ENCODE measurements at places on chromosomes 5 and 9. TPM values are rescaled to one million over a fixed set of nuclear protein-coding genes. Genes with fewer than 3 reads are reported as not detected.
A peak's percentile ranks its signal among the peaks of the same experiment; 100 is the strongest.

The ROR2 gene
- total RNA-seq: 10.2 TPM

- DNase-seq: no peak
These were observed 56.6 kb upstream of the MOCS2 start for GRCh38 chr5:53166183-53166495.

DNA sequence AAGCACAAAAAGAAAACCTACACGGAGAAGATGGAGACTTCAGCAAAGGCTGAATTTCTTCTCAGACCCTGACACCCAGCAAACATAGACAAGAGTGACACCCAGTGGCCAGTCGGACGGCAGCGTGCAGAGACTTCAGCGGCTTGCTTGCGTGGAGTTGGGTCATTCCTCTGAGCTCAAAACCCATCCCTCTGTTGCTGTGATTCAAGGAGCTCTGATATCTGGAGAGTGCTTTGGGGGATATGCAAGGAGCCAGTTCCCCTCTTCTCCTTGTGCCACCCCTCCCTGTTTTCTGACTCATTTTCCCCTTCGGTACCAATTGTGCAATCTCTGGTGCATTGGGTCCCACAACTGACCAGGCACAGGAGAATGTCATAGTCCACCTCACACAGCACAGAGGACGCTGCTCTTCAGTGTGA, 27.5 kb downstream of the SH3TC2 start:
- peak; percentile 67 for DNase-seq

DNA sequence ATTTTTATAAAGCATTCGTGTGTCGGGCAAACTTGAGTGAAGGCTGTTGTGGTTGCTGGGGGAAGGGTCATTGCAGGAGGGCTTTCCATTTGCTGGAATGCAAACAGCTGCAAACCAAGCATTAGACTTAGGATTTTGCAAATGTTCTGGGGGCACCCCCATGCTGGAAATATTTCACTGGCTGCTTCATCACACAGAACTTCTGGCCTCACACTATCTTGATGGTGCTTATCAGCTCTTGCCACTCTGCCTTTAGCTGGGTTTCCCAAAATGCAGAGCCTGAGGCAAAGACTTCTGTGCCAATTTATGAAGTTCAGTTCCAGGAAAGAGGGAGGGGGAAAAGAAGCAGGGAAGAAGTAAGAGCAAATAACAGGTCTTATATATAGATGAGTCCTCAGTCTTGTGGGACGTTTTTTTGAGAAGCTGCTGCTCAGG, 8.6 kb upstream of the COL15A1 start:
- DNase-seq: no peak

- no peak for DNase-seq
These were observed 84.5 kb downstream of the PCSK1 start for GRCh38 chr5:96348536-96348935.

- DNase-seq: peak; percentile 39
These were observed 87.4 kb downstream of the LMX1B start for GRCh38 chr9:126700903-126701812.

The IGFBPL1 gene
- total RNA-seq: not detected

DNA sequence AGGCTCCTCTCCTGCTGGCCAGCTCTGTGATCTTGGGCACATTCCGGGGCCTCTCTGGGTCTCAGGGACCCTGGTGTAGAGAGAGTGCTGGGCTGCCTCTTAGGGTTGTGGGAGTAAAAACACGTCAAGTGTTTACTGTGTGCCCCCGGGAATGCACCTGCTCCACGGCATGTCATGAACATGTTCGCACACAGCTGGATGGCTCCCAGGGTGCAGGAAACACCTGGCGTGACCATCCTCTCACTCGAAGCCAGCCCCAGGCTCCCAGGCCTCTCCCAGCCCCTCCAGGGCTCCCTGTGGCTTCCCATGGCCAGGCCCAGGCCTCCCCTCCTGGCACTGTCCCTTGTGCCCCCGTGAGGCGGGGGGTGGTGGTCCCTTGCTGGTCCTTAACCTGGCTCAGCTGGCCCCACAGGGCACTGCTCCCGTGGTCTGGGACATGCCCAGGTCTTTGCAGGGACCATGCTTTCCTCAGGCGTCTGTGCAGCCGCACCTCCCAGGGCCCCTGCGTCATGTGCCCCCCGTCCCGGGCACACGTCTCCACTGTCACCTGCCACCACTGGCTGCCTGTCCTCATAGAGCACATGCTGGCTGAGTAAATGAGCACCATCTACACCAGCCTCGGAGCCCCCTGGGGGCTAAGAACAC, 44.9 kb downstream of the SLC6A3 start:
- DNase-seq: no peak

The TNC gene
- total RNA-seq: 44.6 TPM

DNA sequence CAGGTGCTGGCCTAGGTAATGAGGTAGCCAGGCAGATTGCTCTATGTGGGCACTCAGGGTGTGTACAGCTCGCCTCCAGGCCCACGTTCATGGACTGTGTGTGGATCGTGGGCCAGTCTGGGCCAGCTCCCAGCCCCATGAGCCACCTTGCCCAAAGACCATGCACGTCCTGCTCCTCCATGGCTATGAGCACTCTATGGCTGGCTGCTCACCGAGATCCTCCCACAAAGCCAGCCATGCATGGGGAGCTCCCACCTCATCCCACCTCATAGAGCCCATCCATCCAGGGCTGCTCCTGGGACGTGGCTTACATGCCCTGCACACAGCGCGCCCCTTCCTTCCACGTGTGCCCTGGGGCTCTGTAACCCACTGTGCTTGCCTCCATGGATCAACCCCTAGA, 262.5 kb upstream of the IRX1 start:
- DNase-seq: no peak

The RASGEF1C gene
- total RNA-seq: not detected

The LMX1B gene
- total RNA-seq: 9.2 TPM

- no peak for DNase-seq
These were observed 369.6 kb upstream of the GRAMD2B start for GRCh38 chr5:126053630-126054029.

GRCh38 chr5:65459995-65460394, 21.7 kb downstream of the ADAMTS6 start:
- no peak for DNase-seq

DNA sequence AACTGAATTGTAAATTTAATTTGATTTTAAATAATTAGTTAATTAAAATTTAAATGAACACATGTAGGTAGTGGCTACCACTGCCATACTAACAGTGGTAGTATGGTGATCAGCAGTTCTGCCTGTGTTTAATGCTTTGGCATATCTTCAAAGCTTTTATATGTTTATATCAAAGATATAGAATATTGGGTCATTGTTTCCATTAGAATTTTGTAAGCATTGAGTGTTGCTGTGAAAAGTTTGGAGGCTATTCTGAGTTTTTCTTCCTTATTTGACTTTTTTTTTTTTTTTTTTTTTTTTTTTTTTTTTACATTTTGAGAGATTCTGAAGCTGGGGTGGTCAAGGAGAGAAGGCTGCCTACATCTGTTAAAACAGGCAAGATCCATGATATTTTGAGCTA, 134.2 kb downstream of the SPATA31D1 start:
- no peak for DNase-seq

DNA sequence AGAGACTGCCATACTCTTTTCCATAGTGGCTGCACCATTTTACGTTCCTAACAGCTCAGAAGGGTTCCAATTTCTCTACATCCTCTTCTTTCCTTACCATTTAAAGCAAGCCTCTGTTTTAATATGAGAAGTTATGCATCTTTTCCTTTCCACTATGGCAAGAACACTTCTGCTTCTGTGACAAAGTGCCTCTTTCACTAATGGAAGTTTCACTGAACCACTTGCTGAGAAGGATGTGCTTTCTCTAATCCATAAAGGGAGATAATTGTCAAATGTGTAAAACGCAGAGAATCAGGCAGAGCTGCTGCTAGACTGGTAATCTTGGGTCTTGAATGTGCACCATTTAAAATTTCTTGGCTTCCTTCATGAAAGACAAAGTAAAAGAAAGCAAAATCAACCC, 131.6 kb downstream of the PJA2 start:
- no peak for DNase-seq

DNA sequence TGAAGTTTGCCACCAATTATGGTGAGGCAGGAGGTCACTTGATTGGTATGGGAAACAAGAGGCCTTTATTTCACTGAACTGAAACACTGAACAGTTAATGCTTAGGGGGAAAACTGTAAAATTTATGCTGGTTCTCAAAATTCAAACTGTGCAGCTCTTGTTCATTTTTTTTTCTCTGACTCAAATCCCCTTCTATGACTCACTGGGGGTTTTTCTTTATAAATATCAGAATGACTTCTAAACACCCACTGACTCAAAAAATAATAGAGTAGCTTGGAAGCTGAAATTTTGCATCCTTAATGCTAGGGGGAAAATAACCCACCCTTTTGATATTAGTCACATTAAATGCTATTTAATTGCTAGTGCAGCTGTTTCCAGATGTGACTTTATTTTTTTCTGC, 24.1 kb upstream of the OTP start:
- no peak for DNase-seq

GRCh38 chr9:109270441-109270840, 50.4 kb downstream of the EPB41L4B start:
- no peak for DNase-seq

- no peak for DNase-seq
These were observed 18.4 kb downstream of the URM1 start for GRCh38 chr9:128389395-128390149.

- no peak for DNase-seq
These were observed 60.2 kb downstream of the MLLT3 start for GRCh38 chr9:20562051-20562450.

The FIBCD1 gene
- 0.44 TPM for total RNA-seq

The SEMA4D gene
- 24.6 TPM for total RNA-seq

The SIMC1 gene
- 7.7 TPM for total RNA-seq

GRCh38 chr9:131181091-131181681, 55.8 kb downstream of the NUP214 start:
- no peak for DNase-seq

The DIRAS2 gene
- total RNA-seq: 1.2 TPM

DNA sequence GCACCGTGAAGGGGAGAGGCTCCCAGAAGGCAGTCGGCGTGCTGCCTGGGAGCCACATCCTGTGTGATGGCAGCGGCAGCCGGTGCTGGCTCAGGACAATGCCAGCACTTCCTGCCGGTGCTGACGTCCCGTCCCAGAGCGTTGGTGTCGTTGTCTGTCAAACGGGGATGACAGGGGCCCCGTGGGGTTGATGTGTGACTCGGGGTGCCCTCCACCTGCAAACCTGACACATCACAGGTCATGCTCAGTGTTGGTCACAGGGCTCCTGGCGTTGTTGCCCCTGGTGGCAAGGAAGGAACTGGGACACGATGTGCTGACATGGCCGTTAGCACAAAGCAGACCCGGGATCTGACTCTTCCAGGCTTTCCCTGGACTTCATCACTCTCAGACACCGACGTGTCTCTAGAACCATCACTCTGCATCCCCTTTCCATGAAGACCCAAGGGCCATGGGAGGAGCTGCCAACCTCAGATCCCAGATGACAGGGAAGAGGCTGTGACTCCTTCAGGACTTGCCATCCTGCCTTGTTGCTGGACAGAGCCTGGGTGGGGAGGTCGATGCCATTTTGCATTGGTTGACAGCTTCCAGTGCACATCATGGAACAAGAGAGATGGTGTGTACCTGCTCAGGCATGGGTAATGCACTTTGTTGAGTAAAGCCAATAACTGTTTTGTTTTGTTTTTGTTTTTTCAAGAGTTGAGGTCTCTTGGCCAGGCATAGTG, 21.5 kb downstream of the PLPP7 start:
- no peak for DNase-seq

GRCh38 chr5:52771343-52772039, 16.2 kb upstream of the ITGA1 start:
- no peak for DNase-seq

- DNase-seq: no peak
These were observed 15.7 kb downstream of the PNPLA7 start for GRCh38 chr9:137534256-137535119.

DNA sequence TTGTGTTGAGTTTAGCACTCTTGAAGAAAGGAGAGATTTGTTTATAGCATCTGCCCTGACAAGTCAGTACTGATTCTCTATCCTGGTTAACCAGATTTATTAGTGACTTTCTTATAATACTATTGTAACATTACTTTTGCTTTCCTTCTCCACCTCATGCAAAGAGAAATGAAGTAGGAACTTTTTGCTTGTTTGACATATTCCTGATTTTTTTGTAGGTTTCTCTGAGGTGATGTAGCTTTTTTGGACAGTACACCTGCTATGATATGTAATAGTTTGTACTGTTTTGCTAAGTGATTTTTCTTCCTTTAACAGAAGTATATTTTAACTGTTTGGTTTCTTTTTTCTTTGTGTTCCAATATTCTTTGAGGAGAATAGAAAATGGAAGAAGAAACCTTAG, 117.7 kb downstream of the ZCCHC7 start:
- no peak for DNase-seq

The EHMT1 gene
- 63.7 TPM for total RNA-seq

The SOX30 gene
- not detected for total RNA-seq

The ODF2 gene
- total RNA-seq: 23.1 TPM

GRCh38 chr9:71637926-71638325, 130.4 kb downstream of the CEMIP2 start:
- no peak for DNase-seq

GRCh38 chr5:69217548-69218526, 16.8 kb upstream of the CDK7 start:
- peak; percentile 96 for DNase-seq

- no peak for DNase-seq
These were observed 108.5 kb downstream of the RASGRF2 start for GRCh38 chr5:81068635-81069034.

The PCDH1 gene
- total RNA-seq: 28.3 TPM

- DNase-seq: no peak
These were observed 25.9 kb upstream of the PRDM12 start for GRCh38 chr9:130638284-130639123.

GRCh38 chr9:36123515-36123914, 13.0 kb upstream of the GLIPR2 start:
- no peak for DNase-seq

DNA sequence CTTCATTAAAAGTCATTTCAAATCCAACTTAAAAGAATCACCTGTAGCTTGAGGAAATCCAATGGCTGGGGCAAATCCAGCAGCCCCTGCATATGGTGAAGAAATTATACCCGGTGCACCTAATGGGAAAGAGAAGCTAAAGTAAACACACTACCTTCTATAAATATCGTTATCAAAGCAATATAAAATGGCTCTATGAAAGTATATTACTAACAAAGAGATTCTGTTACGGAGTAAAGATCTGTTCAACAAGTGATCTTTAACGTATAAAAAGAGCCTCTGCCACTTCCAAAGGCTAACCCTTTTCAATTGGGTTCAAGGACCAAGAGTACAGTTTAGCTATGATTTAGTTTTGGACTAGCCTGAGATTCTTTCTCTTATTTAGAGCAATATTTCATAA, 59.7 kb upstream of the SUSD1 start:
- DNase-seq: no peak
